ENCODE measurements at places on chromosomes 4 and X. TPM values are rescaled to one million over a fixed set of nuclear protein-coding genes. Genes with fewer than 3 reads are reported as not detected.

The PDE5A gene
- total RNA-seq, result 52.7 TPM

DNA sequence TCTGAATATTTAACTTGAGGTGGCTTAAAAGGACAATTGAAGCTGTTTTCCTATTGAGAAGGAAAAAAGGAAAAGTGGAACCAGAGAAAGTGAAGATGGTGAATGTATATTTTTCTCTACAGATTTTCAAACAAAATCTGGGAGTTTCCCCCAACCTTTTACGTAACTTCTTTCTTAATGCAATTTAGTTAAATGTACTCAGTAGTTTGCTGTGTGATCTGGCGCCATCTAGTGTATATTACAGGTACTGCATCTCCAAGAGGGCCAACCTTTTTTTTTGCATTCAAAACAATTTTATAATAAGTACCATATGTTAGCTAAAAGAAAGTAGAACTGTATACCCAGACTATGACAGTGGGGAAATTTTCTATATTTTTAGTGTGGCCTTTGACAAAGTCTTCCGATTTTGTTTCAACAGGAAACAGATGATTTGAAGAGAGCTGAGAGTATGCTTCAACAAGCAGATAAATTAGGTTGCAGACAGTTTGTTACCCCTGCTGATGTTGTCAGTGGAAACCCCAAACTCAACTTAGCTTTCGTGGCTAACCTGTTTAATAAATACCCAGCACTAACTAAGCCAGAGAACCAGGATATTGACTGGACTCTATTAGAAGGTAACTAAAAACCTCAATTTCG lies 82.0 kb downstream of the PLS3 start:
- H3K27me3 ChIP-seq, result no peaks in the 10 kb centered on the region
- no peaks in the 10 kb centered on the region for H3K36me3 ChIP-seq
- H3K27ac ChIP-seq, result no peak overlapping the region
- no peak overlapping the region for H3K4me3 ChIP-seq

GRCh38 chr4:109111031-109111430 lies 191.4 kb downstream of the COL25A1 start:
- H3K27ac ChIP-seq, result no peak overlapping the region
- no peaks in the 10 kb centered on the region for H3K36me3 ChIP-seq
- no peaks in the 10 kb centered on the region for H3K4me1 ChIP-seq
- no peaks in the 10 kb centered on the region for H3K27me3 ChIP-seq
- DNase-seq, result no peak

- H3K4me1 ChIP-seq, result peaks cover 43% of the 10 kb centered on the region
- no peaks in the 10 kb centered on the region for H3K27me3 ChIP-seq
- no peak overlapping the region for H3K4me3 ChIP-seq
- H3K27ac ChIP-seq, result no peak overlapping the region
- no peaks in the 10 kb centered on the region for H3K36me3 ChIP-seq
- DNase-seq, result no peak
Measured at GRCh38 chr4:38566806-38567398, 97.1 kb upstream of the KLF3 start.

DNA sequence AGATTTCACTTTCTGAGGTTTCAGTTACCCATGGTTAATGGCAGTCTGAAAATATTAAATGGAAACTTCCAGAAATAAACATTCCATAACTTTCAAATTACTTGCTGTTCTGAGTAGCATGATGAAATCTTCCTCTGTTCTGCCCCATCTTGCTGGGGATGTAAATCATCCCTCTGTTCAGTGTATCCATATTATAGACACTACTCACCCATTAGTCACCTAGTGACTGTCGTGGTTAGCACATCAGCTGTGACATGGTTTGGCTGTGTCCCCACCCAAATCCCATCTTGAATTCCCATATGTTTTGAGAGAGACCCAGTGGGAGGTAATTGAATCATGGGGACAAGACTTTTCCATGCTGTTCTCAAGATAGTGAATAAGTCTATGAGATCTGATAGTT lies 125.5 kb upstream of the GIMD1 start:
- no peak overlapping the region for H3K4me3 ChIP-seq
- no peaks in the 10 kb centered on the region for H3K27me3 ChIP-seq
- no peaks in the 10 kb centered on the region for H3K36me3 ChIP-seq
- H3K4me1 ChIP-seq, result no peaks in the 10 kb centered on the region
